ENCODE measurements at places on chromosomes 4 and X.

DNA sequence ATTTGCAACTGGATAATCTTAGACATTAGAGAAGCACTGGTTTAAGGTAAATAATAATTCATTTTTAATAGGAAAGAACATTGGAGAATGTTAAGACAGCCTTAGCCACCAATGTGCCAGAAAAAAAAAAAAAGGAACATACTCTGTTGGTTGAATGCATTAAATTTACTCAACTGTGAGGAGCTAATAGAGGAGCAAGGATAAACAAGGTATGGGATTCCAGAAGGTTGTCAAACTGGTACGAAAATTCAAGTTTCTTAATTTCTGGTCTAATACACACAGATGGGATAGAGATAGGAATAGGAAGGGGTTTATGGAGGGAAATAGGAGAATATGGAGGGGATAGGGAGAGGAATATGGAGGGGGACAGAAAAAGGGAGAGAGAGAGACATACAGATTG, 1096.6 kb downstream of the ARAP2 start:
- DNase-seq = no peak

DNA sequence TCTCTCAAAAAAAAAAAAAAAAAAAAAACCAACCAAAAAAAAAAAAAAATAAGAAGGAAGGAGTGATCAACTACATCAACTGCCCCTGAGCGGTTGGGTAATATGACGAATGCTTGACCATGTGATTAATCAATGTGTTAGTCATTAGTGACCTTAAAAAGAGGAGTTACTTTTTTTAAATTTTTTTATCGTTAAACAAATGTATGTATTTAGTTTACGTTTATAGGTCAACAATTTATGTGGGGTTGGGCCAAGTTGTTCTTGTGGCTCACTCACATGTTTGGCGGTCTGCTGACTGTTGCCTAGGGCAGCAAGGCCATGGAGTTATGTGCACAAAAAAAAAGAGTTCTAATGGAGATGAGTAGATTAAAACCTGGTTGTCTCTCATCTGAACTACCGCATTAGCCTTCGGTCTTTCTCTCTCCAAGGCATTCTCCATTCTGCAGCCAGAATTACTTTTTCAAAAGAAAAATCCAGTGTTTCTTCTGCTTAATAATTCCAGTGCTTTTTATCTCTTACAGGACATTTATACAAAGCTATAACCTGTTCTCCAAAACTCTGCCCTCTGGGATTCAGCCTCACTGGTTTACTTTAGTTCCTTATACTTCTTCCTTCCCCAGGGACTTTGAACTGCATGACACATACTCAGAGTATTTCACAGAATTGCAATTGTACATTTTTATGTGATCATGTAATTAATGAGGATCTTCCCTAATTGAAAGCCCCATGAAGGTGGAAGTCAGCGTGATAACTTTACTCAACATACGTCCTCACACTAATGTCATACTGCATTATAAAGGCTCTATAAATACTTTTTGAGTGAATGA, 505.5 kb downstream of the ANKRD50 start:
- no peak for DNase-seq

GRCh38 chr4:13641084-13641483, 13.6 kb upstream of the BOD1L1 start:
- peak; percentile 6 for DNase-seq

DNA sequence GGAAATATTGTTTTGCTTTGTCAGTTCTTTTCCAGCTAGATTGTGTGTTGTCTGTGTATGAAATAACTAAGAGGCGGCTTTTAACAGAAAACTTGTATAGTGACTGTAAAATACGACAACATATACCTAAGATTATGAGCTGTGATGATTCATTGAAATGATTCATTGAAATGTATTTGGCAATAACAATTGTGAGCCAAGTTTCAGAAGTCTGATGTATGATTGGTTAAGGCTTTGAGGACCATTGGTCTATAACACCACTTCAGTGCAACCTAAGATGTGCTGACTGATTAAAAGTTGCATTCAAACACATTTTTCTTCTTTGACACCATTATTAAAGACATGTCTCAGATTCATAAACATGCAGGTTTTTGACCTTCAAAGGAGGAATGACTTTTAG, 76.6 kb downstream of the PTPN13 start:
- DNase-seq = no peak

GRCh38 chr4:48706736-48707135, 73.3 kb downstream of the FRYL start:
- DNase-seq = no peak

GRCh38 chr4:99723612-99724011, 66.0 kb upstream of the C4orf54 start:
- DNase-seq = peak; percentile 16

GRCh38 chrX:91414713-91415112, 19.9 kb upstream of the PABPC5 start:
- DNase-seq = no peak
